ENCODE measurements at places on chromosomes 2 and 18.

DNA sequence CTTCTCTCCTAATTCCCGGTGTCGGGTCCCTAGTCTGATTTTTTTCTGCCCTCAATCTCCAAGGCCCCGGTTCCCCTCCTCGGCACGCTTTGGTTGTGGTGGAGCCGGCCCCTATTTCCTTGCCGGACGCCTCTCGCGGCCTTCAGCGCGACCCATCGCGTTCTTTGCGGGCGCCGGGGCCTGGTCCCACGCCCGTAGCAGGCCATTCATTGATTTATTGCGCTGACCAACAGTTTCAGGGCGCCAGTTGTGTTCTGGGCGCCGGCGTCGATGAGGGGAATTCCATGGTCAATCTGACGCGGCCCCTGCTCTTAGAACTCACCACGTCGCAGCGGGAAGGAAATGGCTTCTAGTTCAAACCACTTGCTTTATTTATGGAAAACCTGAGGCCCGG, 396 bp downstream of the CNOT9 start:
- DNase-seq: peak; percentile 35

- DNase-seq: no peak
These were observed 9.5 kb downstream of the AQP12A start for GRCh38 chr2:240701091-240701735.

DNA sequence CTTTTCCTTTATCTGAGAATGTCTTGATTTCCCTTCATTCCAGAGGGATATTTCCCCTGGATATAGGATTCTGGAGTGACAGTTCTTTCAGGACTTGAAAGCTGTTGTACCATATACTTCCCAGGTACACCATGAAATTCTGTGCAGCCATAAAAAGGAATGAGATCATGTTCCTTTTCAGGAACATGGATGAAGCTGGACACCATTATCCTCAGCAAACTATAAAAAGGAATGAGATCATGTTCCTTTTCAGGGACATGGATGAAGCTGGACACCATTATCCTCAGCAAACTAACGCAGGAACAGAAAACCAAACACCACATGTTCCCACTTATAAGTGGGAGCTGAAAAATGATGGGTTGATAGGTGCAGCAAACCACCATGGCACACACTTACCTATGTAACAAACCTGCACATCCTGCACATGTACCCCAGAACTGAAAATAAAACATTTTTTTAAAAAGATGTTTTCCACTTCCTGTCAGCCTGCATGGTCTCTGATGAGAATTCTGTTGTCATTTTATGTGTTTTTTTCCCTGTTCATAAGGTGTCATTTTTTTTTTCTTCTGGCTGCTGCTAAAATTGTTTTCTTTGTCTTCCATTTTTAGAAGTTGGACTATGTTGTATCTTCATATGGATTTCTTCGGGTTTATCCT, 133.3 kb downstream of the DNAH6 start:
- no peak for DNase-seq

DNA sequence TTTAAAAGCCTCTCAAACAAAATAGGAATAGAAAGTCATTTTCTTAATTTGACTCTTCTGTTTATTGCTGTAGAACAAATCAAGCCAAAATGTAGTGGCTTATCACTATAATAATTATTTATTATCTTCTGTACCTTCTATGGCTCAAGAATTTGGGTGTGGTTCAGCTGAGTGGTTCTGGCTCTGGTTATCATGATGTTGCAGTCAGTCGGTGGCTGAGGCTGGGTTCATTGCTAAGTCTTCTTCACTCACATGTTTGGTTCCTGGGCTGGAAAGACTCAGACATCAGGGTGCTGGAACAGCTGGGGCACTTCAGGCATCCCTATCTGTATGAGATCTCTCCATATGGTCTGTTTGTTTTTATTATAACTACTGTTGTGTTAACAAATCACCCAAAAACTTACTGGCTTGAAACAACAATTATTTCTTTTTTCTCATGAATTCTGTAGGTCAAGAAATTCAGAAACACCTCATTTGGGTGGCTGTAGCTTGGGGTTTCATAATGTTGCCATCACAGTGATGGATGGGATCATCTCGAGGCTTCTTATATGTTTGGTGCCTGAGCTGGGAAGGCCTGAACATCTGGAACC, 242.6 kb upstream of the FBXO11 start:
- no peak for DNase-seq

Measured in fibroblast of skin of right quadriceps (primary cell).